ENCODE measurements at places on chromosomes 12 and 14. TPM values are rescaled to one million over a fixed set of nuclear protein-coding genes. Genes with fewer than 3 reads are reported as not detected.

GRCh38 chr12:115210533-115211252 lies 526.7 kb upstream of the TBX3 start:
- no peaks in the 10 kb centered on the region for H3K27me3 ChIP-seq
- H3K36me3 ChIP-seq: no peaks in the 10 kb centered on the region
- DNase-seq: no peak
- no peak overlapping the region for H3K4me3 ChIP-seq
- no peak overlapping the region for H3K27ac ChIP-seq
- no peaks in the 10 kb centered on the region for H3K4me1 ChIP-seq

DNA sequence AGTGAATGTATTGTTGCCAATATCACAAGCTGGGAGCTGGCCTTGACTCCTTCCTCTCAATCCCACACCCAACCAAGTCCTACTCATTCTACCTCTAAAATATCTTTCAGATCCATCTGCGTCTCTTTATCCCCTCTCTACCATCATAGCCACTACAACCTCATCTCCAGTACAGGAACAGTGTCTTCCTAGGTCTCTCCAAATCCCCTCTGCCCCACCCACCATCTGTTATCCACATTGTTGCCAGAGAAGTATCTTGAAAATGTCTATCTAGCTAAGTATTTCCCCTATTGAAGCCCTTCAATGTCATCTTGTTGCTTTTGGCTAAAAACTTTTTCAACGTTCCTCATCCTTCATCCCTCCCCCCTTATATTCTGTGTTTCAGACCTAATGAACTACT lies 244.7 kb downstream of the C12orf75 start:
- H3K36me3 ChIP-seq: no peaks in the 10 kb centered on the region
- DNase-seq: no peak
- no peaks in the 10 kb centered on the region for H3K27me3 ChIP-seq
- H3K4me1 ChIP-seq: peaks cover under 1% of the 10 kb centered on the region
- H3K27ac ChIP-seq: no peak overlapping the region

Gene MYF5
- not detected for total RNA-seq

Gene LPCAT3
- total RNA-seq: 34.6 TPM

Gene MMP17
- total RNA-seq: 1.1 TPM

Data from activated CD4-positive, alpha-beta memory T cell treated with anti-CD3 and anti-CD28 coated beads, Interleukin-2, amount 10 ng/mL, durations not matched to agents 7 days and 5 days (primary cell).